ENCODE measurements at places on chromosomes 11 and 22.

DNA sequence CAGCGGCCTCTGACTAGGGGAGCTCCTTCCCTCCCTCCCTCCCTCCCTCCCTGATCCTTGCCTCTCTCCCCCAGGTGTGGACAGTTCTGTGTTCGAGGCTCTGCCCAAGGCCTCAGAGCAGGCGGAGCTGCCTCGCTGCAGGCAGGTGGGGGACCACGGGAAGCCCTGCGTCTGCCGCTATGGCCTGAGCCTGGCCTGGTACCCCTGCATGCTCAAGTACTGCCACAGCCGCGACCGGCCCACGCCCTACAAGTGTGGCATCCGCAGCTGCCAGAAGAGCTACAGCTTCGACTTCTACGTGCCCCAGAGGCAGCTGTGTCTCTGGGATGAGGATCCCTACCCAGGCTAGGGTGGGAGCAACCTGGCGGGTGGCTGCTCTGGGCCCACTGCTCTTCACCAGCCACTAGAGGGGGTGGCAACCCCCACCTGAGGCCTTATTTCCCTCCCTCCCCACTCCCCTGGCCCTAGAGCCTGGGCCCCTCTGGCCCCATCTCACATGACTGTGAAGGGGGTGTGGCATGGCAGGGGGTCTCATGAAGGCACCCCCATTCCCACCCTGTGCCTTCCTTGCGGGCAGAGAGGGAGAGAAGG lies 11.1 kb upstream of the POU2F3 start:
- DNase-seq = no peak

- DNase-seq = no peak
Measured at GRCh38 chr11:35146711-35147110, 7.7 kb downstream of the CD44 start.

DNA sequence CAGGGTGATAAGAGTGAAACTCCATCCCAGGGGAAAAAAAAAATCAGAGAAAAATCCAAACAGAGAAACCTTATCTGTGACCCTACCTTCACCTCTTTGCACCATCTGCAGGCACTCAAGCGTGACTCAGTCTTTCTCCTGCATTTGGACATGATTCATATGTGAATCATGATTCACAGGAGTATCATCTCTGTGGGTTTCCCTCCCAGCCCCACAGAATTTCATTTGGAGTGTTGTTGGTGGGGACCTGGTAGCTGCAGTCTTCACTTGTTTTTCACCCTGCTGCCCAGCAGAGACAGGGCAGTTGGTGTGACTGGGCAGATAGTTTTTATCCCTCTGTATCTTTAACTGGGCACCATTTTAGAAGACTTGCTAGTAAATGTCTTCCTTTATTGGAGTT lies 75.7 kb downstream of the DEPDC5 start:
- no peak for DNase-seq

DNA sequence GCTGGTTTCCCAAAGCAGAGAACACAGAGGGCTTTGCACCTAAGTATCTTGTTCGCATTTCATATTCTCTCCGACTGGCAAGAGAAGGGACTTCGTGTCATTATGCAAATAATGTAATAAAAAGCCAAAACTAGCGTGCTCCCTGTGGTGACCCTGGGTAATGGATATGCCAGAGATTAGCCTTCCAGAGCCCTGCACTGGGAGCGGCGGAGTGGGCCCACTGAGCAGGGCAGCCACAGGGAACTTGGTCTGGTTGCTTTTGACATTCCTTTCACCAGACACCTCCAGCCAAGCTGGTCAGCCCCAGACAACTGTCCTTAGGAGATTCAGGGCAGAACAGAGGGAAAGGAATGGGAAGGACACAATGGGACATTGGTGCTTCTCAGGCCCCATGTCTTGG lies 56.1 kb downstream of the FLI1 start:
- DNase-seq = no peak

- DNase-seq = no peak
Measured at GRCh38 chr11:80856066-80856465, 1415.2 kb upstream of the TENM4 start.

DNA sequence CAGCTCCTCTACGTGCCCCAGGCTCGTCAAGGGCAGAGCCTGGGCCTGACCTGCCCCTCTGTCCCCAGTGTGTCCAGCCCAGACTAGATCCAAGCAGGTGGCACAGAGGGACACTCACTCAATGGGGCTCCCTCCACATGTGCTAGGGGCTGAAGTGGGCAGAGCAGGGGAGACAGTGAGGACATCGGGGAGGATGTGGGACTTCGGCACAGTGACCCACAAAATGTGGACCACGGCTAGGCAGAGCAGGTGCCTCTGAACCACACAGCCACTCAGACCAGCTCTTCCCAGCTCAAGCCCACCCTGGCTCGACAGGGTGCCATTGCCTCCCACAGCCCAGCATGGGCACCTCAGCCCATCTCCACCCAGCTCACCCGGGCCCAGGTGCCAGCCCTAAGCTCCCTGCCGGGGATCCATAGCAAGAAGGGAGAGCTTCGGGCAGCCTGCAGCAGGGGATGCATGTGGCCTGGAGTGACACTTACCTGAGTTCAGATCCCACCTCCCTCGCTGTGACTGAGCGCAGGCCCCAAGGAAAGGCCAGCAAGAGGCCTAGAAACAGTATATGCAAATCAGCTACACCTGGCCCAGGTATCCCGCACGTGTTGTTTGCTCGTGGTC lies 46.9 kb upstream of the RTL6 start:
- DNase-seq = no peak

GRCh38 chr11:116842909-116843308 lies 5.5 kb upstream of the APOA1 start:
- no peak for DNase-seq

DNA sequence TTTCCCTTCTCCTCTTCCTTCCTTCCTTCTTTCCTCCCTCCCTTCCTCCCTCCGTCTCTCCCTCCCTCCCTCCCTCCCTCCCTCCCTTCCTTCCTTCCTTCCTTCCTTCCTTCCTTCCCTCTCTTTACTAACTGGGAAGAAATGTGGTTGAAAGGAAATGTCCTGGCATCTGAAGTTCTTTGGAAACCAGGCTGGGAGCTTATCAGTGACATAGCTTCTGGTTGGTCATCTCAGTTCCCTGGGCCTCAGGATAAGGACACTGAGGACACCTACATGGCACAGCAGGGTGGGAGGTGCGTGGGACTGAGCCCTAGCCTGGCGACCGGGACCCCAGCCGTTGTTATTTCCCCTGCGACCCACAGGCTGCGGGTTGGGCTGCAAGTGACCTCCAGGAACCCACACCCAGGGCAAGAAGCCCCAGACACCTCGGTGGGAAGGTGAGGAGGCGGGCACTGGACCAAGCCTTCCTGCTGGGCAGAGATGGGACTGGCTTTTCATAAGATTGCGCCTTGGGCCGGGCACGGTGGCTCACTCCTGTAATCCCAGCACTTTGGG lies 1486.5 kb downstream of the TBC1D22A start:
- no peak for DNase-seq

DNA sequence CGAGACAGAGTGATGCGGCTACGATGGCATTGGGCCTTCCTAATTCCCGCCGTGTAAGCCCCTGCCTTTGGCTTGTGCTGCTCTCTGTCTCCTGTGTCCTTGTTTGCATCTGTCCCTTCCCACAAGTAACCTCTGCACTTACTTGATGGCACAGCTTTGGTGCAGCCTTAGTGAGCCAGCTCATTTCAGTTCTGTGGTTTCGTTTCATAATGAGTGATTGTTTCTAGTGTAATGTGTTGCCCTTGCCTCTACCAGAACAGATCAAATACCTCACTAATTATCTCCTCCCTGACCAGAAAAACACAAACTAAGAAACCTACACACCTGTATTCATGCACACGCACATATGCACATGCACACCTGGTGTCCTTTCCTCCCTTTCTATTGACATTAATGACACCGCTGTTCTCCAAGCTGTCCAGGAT lies 58.8 kb downstream of the GRK3 start:
- DNase-seq = no peak

DNA sequence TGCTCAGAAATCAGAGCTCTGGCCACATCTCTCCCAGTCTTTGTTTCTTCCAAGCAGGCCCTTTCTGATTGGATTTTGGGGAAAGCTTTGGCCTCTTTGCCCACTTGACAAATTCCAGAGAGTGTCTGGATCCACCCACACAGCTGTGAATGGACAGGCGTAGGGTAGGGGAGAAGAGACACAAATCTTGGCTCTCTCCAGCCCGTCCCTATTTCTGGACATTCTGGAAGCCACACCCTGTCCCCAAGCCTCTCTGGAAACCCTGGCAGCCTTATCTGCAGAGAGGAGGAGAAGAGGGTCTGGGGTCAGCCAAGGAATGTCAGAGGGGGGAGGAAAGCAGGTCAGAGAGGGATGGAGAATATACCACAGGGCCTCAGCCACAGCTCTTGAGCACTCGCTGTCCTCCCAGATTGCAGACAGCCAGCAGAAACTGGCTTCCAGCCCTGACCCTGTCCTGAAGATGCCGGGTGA lies 59.5 kb upstream of the WNT11 start:
- no peak for DNase-seq

DNA sequence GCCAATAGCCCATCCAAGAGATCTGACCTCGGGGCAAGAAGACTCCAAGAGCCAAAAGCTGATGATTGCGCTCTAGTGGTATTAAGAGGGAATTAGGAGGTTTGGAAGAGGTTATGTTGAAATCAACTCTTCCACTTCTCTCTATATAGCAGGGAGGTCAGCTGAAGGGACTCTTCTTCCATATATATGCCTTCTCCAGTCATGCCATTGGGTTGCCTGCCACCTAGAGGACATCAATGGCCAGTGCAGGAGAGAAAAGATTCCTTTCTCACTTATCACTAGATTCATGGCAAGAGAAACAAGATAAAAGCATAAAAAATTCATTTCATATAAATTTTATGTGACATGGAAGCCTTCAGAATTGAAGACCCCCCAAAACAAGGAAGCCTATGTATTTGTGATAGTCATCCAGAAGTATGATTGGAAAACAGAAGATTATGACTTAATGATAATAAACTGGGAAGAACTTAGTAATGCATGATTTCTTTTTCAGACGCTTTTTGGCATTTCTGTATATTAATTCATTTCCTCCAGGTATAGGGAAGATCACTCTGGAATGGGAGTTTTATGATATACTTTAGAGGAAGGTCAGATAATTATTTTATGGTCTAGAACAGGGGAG lies 435.1 kb upstream of the DDI1 start:
- DNase-seq = no peak

GRCh38 chr11:61512435-61512834 lies 3.9 kb downstream of the LRRC10B start:
- no peak for DNase-seq

Data from left colon (tissue), 2 donors.